Ovary (tissue), 10 donors: ENCODE measurements at places on chromosomes 4 and X.

- DNase-seq: no peak
These were observed 67.1 kb downstream of the DCLK2 start for GRCh38 chr4:150145090-150145945.

DNA sequence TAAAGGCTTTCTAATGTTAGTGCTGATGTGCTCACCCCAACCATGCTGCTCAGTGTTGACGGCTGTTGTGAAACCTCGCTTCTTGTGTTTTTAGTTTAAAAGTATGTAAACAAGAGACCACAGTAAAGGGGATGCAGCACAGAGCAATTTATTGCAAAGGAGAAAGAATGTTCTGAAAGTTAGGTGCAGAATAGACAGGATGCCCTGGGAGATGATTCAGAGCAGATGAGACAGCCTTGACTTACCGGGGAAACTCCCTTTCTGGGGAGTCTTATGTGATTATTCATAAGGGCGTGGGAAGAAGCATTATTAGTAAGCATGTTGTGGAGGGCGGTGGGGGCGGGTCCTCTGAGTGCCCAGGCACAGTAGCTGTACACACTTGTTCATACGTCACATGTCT, 47.7 kb downstream of the EVC start:
- no peak for DNase-seq

DNA sequence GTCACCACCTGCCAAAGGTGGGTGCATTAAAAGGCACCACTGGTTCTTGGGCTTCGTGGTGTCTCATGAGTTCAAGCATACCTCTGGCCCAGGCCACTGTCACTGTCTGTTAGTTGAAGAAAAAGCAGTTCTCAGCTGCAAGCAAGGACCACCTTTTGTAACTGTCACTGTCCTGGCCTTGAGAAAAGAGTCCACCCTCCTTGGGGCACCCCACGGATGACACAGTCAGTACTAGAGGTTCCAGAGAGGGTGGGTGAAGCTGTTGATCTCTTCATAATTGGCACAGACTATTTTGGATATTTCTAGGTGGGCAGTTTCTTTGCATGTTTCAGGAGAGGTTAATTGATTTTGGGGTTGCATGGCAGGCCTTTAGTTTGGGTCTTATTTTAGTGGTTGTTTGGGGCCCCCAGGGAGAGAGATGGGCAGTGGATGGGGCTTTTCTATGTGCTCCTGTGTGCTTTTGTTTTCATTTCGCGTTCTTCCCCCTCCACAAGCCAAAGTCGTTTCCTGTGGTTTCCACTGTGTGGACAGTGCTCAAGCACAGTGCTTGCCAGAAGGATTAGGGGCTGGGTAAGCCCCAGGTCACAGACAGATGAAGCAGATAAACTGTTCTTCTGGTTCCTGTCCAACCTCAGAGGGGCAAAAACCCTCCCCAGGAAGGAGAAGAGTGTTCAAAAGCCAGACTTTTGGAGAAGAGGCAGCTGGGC, 156.2 kb upstream of the PPP1R2C start:
- no peak for DNase-seq

DNA sequence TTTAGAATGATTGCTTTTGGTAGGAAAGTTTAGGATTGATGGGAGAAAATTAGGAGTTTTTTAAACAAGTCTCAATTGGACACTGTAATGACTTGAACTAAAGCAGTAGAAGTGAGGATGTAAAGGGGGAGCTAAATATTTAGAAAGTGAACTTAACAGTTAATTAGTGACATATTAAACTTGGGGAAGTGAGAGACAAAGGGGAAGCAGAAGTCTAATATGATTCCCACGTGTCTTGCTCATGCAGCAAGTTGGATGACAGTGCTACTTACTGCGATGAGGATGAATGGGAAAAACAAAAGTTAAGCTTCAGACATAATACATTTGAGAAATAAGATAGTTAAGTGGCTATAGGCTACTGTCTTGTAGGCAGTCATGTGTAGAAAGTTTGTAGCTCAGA, 110.4 kb downstream of the RPA4 start:
- no peak for DNase-seq

- no peak for DNase-seq
These were observed 104.6 kb downstream of the DTHD1 start for GRCh38 chr4:36385951-36386571.

GRCh38 chr4:156781852-156782251, 189.7 kb downstream of the PDGFC start:
- no peak for DNase-seq

- no peak for DNase-seq
These were observed 232.5 kb upstream of the POF1B start for GRCh38 chrX:85611926-85612325.

GRCh38 chr4:38119668-38120385, 159.6 kb downstream of the PTTG2 start:
- peak; percentile 76 for DNase-seq

DNA sequence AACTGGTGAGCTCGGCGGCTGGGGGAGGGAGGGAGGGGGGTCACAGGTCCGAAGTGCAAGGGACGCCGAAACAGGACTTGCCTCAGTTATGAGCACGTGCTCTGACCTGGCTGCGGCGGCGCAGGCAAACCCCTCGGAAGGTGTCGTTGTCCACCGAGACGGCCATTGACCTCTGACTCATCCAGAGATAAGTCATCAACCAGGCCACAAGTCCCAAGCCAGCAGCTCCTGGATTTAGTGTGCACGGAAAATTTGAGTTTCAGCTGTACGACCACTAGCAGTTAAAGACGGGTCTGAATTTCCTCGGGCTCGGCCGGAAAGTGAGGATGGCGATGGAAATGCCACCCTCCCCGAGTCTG, 674 bp downstream of the SH3D19 start:
- DNase-seq: peak; percentile 57

DNA sequence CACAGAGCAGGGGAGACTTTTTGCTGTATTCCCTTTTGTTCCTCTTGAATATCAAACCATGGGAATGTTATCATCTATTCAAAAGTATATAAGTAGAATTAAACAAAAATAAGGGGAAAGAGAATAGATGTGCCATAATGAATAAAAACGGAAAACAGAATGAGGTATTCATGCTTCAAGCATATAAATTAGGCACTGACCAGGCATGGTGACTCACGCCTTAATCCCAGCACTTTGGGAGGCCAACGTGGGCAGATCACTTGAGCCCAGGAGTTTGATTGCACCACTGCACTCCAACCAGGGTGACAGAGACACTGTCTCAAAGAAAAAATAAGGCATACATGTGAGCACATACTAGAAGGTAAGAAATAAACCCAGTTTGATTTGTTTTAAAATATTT, 16.3 kb upstream of the NEUROG2 start:
- DNase-seq: no peak

- DNase-seq: no peak
These were observed 2661.6 kb downstream of the PCDH7 start for GRCh38 chr4:33381816-33382215.

- DNase-seq: no peak
These were observed 42.3 kb downstream of the TBC1D14 start for GRCh38 chr4:6951880-6952381.

DNA sequence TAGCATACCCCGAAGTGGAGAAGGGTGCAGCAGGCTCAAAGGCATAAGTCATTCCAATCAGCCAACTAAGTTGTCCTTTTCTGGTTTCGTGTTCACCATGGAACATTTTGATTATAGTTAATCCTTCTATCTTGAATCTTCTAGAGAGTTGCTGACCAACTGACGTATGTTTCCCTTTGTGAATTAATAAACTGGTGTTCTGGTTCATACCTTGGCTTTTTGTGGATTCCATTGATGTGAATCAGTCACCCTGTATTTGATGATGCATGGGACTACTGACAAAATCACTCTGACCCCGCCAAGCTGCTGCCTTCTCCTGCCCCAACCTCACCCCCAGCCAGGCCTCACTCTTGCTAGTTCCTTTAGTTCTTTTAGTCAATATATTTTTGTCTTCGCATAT, 32.7 kb downstream of the F9 start:
- no peak for DNase-seq

- DNase-seq: no peak
These were observed 227.7 kb downstream of the BCOR start for GRCh38 chrX:39869846-39870601.

DNA sequence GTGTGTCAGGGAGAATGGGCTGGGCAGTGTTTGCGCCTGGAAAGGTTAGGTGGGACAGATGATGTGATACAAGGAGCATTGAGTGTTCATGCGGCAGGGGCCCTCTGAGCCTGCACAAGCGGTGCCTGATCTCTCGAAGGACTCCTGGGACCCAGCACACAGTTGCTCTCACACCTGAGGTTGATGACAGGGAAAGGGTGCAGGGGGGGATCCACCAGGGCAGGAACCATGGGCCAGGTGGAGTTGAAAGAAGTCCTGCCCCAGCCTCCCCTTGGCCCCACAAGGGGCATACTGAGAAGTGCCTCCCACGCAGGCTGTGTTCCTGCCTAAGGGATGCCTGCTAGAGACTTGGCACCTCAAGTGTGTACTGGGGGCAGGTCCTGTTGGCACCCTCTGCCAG, 33.1 kb downstream of the TKTL1 start:
- no peak for DNase-seq

DNA sequence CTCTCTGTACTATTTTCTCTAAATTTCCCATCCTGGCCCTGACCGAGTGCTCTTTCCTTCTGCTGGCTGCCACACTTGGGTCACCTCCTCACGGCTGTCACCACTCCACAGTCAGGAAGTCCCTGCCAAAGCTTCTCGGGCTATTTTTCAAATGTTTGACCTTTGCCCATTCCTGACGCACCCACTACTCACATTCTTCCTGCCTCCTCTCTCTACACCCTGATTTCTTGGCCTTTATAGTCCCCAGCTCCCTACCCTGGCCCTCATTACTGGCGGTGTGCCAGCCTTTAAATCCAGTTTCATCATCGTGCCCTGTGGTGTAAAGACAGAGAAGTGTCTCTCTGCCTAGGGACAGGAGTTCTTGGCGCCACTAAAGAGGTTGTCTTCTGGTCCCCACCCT, 46.4 kb upstream of the GATB start:
- no peak for DNase-seq

- peak; percentile 15 for DNase-seq
These were observed 10.8 kb downstream of the CTBP1 start for GRCh38 chr4:1237981-1238675.

- DNase-seq: no peak
These were observed 97.4 kb downstream of the NLGN4X start for GRCh38 chrX:6131287-6131686.

DNA sequence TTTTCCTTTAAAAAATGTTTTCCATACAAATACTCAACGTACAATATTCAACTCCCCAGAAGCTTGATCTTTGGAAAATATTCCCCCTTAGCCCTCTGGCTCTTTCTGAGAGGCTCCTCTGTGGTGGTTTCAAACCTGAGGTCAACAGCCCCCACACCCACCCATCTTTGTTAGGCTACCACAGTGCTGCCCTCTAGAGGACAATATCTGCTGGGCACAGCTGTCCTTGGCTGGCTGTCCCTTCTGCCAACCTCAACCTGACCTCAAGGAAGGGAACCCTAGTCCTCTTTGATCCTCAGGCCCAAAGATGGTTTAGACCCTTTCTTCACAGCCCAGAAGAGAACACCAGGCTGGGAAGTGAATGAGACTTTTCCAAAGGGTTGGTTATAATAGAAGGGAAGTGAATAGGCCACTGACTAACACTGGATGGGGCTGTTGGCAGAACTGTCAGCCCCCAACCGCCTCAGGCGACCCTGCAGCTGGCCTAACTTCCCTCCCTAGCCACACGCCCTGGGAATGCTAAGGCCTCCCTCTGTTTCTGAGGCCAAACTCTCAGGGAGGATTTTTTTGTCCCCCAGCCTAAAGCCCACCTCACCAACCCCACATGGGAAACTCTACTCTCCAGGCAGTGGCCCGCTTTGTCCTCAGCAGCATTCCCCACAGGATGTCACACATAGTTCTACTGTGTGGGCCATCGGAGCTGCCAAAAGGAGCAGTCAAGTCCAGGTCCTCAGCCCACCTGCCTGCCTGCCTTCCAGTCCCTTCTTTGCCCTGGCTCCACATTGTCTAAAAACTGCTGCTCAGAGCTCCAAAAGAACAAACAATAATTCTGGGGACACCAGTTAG, 34.3 kb downstream of the NYX start:
- DNase-seq: no peak

GRCh38 chrX:57906790-57907189, 3.5 kb downstream of the ZXDA start:
- DNase-seq: no peak

- no peak for DNase-seq
These were observed 45.2 kb downstream of the ADD1 start for GRCh38 chr4:2888886-2889285.

DNA sequence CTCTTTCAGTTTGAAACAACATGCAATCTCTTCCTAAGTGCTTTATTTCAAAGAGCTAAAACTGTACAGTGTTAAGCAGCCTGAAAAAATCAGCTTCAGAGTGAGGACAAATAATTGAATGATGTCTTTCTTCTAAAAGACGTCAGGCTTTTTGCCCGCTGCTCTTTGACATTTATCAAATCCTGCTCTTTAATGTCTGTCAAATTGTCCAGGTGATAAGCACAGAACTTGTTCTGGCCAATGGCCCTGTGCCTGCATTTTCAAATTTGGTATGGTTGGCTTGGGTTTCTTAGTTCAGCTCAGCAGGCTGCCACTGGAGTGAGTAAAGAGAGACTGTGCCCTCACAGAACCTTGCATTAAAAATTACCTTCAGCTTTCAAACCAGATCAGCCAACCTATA, 712.9 kb upstream of the LCORL start:
- DNase-seq: no peak

DNA sequence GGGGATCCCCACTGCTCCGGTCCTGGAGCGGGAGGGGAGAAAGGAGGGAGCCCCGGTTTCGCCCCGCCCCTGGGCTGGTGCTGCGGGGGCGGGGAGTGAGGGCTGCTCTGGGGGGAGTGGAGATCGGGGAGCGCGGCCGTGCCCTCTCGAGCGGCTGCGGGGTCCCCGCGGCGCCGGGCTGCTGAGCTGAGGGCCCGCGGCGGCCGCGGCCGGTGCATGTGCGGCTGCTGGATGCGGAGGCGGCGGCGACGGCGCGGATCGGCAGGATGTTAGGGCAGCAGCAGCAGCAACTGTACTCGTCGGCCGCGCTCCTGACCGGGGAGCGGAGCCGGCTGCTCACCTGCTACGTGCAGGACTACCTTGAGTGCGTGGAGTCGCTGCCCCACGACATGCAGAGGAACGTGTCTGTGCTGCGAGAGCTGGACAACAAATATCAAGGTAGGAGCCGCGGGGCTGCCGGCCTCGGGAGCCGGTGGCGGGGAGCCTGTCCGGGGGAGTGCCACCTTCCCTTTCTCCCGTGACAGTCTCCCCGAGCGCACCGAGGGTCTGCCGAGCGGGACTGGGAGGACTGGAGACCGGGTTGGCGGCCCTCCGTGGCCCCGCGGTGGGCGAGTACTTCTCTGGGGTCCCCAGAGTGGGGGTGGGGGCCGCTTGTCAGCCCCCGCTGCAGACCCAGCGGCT, at the start of gene ING2:
Gene ING2 (plus strand): TSS at position 129 of the 681 bp plus-strand sequence. CDS start 138 bp downstream, at position 267.
- DNase-seq: peak; percentile 73

GRCh38 chrX:111010111-111010510, 85.9 kb upstream of the PAK3 start:
- no peak for DNase-seq

DNA sequence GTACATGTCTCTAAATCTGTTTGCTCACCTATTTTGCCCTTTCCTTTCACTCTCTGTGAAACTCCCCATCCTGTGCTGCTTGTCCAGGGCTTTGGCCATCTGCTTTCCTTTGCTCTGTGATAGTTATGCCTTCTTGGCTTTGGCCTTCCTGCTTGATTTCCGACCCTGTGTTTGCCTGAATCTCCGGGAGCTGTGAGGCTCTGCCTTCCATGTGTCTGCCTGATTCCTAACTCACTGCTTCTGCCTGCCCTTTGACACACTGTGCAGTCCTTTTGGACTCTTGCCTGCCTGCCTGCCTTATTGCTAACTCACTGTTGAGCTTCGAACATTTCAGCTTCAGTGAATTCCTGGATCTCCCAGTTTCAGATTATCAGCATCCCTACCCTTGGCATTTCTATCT, 143.1 kb downstream of the C4orf33 start:
- peak; percentile 15 for DNase-seq

GRCh38 chr4:73011629-73011985, 57.9 kb downstream of the COX18 start:
- no peak for DNase-seq
